Tibial nerve (tissue), 4 donors: ENCODE measurements at places on chromosomes 1 and 21. TPM values are rescaled to one million over a fixed set of nuclear protein-coding genes. Genes with fewer than 3 reads are reported as not detected.

Gene PDPN
- total RNA-seq = 25.6 TPM

Gene ATAD3C
- total RNA-seq = 2.0 TPM

- DNase-seq = no peak
These were observed 289.6 kb upstream of the PROX1 start for GRCh38 chr1:213698092-213698702.

DNA sequence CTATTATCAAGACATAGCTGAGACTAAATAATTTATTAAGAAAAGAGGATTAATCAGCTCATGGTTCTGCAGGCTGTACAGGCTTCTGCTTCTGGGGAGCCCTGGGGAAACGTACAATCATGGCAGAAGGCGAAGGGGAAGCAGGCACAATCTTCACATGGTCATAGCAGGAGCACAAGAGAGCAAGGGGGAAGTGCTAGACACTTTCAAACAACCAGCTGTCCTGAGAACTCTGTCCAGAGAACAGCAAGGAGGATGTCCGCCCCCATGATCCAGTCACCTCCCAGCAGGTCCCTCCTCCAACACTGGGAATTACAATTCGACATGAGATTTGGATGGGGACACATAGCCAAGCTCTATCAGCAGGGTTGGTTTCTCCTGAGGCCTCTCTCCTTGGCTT lies 10.3 kb upstream of the SLC45A1 start:
- DNase-seq = no peak

GRCh38 chr1:177976596-177976995 lies 6.7 kb upstream of the SEC16B start:
- DNase-seq = no peak

DNA sequence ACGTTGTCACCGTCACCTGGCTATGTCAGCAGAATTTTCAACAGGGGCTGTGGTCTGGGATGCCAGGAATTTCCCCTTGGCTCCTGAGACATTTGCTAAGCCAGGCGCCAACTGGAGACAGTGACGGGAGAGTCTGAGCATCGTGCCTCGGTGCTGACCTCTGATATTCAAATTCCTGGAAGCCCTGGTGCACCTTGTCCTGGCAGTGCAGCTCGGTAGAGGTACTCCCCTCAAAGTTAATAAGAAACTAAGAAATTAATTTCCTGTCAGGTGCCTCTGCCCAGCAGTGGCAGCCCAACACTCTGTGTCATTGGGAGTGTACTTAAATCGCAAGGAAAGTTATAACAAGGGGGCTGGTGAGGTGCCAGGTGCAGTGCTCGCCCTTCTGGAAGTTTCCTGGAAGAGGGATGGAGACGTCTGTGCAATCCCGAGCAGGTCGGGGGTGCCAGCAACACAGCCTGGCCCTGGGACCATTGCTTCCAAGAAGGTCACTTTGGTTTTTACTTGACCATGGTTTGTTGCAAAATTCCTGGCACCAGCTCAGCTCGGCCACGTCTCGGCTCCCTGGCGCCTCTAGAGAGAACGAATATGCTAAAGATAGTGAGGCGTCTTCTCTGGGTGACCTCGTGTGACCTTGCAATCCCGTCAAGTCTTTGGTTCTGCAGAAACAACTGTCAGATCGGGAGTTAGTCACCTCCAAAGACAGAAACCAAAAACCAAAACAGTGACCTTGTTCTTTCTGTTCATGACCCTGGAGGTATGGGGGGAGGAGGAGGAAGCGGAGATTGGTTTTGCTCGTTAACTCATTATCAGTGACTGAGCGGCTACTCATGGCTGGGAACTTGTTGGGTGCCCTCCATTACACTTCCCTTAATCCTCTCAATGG lies 149.5 kb upstream of the VAMP3 start:
- DNase-seq = no peak

- no peak for DNase-seq
These were observed 2.0 kb downstream of the FOXE3 start for GRCh38 chr1:47418122-47418521.

DNA sequence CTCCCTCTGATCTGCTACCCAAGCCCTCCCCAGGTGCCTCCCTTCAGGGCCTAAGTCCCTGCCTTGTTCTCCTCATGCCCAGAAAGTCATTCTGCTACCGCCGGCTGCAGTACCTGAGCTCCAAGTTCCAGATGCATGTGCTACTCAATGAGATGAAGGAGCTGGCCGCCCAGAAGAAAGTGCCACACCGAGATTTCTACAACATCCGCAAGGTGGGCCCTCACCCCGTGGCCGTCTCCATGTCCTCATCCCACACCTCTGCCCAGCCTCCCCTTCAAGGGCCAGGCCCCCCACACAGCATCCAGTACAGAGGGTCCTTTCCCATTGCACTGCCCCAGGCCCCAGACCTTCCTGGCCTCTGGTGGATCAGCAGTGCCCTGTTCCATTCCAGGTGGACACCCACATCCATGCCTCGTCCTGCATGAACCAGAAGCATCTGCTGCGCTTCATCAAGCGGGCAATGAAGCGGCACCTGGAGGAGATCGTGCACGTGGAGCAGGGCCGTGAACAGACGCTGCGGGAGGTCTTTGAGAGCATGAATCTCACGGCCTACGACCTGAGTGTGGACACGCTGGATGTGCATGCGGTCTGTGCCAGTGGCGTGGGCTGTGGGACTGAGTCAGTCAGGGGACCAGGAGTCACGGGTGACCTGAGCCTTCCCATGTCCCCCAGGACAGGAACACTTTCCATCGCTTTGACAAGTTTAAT lies 8.2 kb downstream of the AMPD2 start:
- no peak for DNase-seq

GRCh38 chr1:151831605-151832004 lies at the start of gene RORC:
RORC (minus strand) TSS chr1:151831802; CDS start chr1:151831764, 38 bp downstream.
- no peak for DNase-seq

- no peak for DNase-seq
These were observed 1.4 kb downstream of the RPE65 start for GRCh38 chr1:68448365-68448764.

- DNase-seq = no peak
These were observed 288.2 kb upstream of the VAMP3 start for GRCh38 chr1:7482772-7483495.

DNA sequence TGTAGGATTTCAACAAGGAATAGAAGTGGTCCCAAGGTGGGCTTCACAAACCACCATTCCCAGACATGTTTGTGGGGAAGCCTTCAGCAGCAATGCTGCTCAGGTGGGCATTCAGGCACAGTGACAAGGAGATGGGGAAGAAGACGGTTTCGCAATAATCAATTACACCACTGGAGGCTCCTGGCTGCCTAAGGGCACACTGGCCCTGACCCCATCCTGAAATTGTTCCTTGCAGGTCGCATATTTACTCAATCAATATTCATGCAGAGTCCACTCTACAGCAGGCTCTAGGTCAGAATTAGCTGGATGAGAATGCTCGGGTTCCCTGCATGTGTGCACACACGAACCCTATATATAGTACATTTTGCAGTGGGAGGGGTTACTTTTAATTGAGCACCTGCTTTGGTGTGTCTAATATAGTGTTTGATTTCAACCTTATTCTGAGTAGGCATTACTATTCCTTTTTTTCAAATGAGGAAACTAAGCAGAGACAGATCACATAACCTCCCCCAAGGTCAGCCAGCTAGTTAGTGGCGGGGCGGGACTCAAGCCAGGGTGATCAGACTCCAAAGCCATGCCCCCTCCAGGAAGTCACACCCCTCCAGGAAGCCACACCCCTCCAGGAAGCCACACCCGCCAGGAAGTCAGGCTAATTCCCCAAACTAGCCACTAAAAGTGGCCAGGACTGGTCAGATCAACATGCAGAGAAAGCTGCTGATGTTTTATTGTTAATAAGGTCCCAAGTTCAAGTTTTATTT lies 106.5 kb downstream of the HLCS start:
- DNase-seq = peak; percentile 24
